ENCODE measurements at places on chromosomes 2 and 18.
A peak's percentile ranks its signal among the peaks of the same experiment; 100 is the strongest.

DNA sequence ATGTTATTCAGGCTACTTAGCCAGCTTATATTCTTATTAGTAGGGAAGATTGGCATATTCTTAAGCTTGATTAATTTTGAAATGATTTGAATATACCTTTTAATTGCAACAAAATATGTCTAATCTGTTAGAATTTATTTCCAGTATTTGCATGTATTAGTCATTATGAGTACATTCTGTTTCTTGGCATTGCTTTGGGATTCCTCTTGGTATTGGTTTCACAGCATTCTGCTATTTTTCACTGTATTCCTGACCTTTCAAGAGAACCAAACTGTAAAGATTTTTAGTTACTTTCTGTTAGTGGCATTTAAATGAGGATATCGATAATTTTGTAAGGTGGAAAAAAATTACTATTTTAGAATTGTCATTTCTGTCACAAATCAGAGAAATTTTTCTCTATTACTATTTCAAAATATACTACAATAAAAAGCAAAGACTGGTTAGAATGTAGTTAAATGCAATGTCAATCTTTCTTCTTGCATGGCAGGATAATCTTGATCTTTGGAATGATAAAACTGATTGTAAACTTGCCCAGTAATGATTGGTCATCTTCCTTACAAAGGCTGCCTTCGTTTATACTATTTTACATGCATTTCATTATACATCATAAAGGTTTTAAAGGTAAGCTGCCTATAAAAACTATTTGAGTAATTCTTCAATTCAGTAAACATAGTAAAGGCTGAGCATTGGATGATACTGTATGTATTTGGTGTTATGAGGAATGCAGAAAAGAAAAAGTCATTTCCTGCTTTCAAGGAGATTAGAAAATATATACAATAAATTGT, 86.1 kb downstream of the SLC4A10 start:
- peak; percentile 1 for DNase-seq

GRCh38 chr2:127196998-127197397, 23.1 kb downstream of the CYP27C1 start:
- no peak for DNase-seq

- no peak for DNase-seq
These were observed 147.7 kb downstream of the KLHL29 start for GRCh38 chr2:23532391-23533337.

GRCh38 chr18:29378651-29379136, 1201.8 kb upstream of the CDH2 start:
- DNase-seq = peak; percentile 28

- peak; percentile 1 for DNase-seq
These were observed 65.3 kb upstream of the EPB41L5 start for GRCh38 chr2:119947535-119947934.

DNA sequence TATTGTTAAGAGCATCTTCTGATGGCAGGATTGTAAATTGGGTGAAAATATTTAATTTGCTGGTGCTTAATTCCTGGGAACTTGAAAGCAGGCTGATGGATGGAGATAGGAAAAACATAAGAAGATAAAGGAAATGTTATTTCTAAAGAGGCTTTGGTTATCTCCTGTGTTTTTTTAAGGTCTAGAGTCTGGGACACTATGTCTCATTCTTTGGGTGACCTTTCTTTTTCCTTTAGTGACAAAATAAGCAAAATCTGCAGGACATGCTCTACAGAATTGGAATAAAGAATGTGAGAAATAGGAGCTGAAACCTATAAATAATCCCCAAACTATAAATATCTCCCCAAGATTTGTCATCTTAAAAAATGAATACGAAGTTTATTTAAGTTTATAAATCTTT, 241.7 kb downstream of the DSC3 start:
- no peak for DNase-seq

DNA sequence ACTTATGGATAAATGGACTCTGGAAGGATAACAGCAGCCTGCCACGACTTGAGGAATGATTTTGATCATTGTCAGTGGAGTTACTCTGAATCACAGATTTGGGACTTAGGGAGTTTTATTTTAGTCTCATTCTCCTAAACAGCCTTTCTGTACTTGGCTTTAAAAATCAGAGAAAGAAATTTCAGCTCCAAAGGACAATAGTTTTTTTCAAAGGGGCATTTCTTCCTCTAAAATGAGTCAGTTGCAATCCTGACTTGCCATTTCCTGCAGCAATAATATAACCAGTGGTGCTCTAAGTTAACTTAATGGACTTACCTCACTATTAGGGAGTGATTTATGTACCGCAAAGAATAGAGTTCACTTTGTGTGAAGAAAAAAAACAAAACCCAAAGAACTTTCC, 35.1 kb upstream of the MTX2 start:
- no peak for DNase-seq

GRCh38 chr2:200121931-200122330, 166.5 kb downstream of the MAIP1 start:
- no peak for DNase-seq
